Mesendoderm (in vitro differentiated cells): ENCODE measurements at places on chromosomes 2 and 18.

DNA sequence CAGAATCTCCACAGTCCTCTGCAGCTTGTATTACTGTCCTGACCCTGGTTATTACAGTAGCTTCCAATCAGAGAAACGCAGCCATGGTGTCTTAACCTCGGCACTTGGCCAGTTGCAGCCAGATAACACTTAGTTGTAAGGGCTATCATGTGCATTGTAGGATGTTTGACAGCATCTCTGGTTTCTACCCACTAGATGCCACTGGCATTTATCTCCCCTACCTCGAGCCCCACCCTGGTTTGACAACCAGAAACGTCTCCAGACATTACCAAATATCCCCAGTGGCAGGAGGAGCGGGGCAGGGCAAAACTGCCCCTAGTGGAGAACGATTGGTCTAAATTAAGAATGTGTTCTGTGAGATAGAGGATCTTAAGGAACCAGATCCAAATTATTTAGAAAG, 13.1 kb downstream of the DSG2 start:
- DNase-seq, result no peak

- DNase-seq, result no peak
Observed at GRCh38 chr2:55138014-55138881, 88.0 kb upstream of the RTN4 start.

DNA sequence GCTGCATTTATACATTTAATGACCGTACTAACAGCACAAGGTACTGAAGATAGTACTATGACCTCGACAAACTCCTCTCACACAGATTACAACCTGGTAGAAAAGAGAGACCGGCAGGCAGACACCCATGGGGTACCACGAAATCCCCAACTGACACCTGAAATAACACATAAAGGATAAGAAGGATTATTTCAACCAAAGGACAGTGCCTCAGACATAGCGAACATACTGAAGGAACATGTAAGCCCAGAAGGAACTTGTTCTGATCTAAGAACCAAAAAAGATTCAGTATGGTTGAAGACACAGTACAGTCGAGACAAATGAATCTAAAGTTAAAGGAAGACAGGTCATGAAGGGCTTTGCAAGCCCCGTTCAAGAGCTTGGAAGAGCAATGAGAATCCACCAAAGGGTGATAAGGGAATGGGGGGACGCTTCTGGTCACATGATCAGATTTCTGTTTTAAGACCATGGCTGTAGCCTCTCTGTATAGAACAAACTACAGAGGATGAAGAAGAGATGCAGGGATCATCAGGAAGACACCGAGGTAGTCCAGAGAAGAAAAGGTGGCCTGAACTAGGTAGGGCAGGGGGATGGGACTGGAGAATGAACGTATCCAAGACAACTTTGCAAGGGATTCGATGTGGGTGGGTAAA, 902 bp downstream of the MCFD2 start:
- peak; percentile 20 for DNase-seq

- no peak for DNase-seq
Observed at GRCh38 chr2:28758459-28758858, 6.8 kb downstream of the PPP1CB start.

- DNase-seq, result peak; percentile 93
Observed at GRCh38 chr2:215613280-215613679, 177.4 kb upstream of the FN1 start.

- no peak for DNase-seq
Observed at GRCh38 chr2:234763002-234763873, 188.6 kb upstream of the SH3BP4 start.
